ENCODE measurements at places on chromosomes 7 and 10.
A peak's percentile ranks its signal among the peaks of the same experiment; 100 is the strongest.

DNA sequence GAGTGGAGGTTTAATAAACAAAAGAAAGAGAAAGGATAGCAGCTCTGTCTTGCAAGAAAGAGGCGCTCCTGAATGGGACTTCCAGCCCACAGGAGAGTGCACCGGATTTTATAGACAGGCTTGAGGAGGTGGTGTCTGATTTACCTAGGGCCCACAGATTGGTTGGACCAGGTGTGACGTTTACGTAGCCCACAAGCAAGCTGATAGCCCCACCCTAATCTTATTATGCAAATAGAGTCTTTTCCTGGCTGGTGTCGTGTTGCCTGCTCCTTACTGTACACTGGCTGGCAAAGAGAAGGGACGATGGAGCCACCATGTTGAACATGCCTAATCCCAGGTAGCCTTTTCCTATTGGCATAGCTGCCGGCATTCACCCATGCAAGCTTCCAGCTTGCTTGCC, 319.7 kb upstream of the POM121L12 start:
- DNase-seq, result no peak

GRCh38 chr7:140674899-140675701, 2.4 kb downstream of the ADCK2 start:
- DNase-seq, result no peak

DNA sequence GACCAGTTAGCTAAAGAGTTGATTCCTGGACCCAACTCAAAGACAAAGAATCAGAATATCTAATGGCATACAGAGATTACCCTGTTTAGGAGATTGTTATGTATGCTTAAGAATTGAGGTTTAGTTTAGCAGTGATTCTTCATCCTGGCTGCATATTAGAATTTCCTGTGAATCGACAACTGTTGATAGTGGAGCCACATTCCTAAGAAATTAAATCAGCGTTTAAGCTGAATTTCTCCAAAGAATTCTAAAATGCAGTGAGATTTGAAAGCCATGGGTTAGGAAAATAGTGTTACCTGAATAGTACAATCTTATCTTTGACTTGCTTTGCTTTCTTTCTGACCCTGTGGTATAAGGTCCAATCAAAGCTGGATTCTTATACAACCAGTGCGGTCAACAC, 16.4 kb upstream of the FERD3L start:
- DNase-seq, result no peak

- no peak for DNase-seq
Measured at GRCh38 chr7:121262221-121262620, 66.6 kb upstream of the WNT16 start.

DNA sequence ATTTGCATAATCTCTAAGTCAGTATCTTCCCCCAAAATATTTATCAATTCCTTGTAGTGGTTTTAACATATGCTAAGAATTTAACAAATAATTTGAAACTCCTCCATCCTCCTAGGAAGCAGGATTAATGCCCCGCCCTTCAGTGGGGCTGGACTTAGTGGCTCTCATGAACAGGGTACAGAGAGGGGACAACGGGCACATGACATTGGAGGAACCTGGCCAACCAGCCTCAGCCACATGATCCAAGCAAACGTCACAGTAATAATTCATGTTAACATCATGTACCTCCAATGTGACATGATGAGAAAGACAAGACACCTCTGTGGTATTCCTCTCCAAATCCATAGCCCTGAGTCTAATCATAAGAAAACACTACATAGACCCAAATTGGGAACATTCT, 50.5 kb downstream of the NUDCD3 start:
- DNase-seq, result no peak

GRCh38 chr10:114518401-114519305, 114.4 kb upstream of the AFAP1L2 start:
- DNase-seq, result no peak

DNA sequence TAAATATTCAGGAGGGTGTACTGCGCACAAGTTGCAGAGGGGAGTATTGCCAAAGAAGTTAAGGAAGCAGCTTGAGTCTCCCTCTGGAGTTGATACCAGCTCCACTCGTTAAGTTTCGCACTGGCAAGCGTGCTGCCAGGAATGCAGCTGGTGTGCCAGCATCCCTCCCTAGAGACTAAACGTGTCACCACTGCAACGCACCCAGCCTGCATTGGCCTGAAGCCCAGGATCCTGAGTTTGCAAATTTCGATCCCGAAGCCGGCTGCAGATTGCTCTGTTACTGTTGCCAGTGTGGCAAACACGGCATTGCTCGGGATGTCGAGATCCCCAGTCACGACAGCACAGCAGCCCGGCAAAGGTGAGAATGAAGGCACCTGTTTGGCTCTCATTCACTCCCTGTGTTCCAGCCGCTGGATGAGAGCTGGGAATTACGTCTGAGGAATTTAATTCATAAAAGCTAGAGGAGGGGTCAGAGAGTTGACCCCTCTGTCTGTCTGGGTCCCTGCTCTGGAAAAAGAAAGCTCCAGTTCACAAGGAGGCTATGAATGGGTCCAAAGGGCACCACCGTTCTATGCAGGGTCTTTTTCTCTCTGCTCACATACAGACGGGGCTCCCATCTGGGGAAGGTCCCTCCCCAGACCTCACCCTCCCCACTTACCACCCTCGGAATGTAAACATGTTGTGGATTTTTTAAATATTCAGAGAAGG, 61.0 kb downstream of the NRP1 start:
- no peak for DNase-seq

DNA sequence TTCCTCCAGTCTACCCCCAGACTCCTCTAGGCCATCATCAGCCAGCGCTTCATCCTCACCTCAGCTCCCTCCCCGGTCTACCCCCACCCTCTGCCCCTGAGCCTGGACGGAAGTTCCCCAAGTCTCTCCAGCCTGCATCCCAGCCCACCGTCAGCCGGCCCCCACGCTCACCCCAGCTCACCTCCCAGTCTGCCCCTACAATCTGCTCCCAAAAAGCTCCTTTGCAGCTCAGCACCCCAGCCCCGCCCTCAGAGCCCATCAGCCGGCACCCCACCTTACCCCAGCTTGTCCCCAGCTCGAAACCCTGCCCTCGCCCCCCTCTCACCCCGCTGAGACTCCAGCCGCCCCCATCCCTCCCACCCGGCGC, 322 bp upstream of the RAMP3 start:
- no peak for DNase-seq

GRCh38 chr10:71225291-71226058, 13.1 kb downstream of the UNC5B start:
- DNase-seq, result peak; percentile 15

GRCh38 chr10:30270247-30270646, 78.8 kb downstream of the MTPAP start:
- DNase-seq, result no peak

DNA sequence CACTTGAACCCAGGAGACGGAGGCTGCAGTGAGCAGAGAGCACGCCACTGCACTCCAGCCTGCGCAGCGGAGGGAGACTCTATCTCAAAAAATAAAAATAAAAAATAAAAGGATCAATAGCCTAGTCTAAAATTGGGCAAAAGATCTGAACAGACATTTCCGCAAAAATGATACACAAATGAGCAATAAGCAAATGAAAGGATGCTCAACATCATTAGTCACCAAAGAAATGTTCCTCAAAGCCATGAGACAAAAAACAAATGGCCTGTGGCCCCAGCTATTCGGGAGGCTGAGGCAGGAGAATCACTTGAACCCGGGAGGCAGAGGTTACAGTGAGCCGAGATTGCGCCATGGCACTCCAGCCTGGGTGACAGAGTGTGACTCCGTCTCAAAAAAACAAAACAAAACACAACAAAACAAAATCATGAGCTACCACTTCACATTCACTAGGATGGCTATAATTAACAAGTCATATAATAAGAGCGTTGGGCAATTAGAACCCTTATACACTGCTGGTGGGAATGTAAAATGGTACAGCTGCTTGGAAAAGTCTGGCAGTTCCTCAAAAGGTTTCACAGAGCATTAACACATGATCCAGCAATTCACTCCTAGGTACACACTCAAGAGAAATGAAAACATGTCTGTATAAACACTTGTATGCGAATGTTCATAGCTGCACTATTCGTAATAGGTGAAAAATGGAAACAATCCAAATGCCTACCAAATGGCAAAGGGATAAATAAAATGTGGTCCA, 3.1 kb downstream of the DAGLB start:
- no peak for DNase-seq

- no peak for DNase-seq
Measured at GRCh38 chr10:131580076-131580652, 268.6 kb upstream of the TCERG1L start.

DNA sequence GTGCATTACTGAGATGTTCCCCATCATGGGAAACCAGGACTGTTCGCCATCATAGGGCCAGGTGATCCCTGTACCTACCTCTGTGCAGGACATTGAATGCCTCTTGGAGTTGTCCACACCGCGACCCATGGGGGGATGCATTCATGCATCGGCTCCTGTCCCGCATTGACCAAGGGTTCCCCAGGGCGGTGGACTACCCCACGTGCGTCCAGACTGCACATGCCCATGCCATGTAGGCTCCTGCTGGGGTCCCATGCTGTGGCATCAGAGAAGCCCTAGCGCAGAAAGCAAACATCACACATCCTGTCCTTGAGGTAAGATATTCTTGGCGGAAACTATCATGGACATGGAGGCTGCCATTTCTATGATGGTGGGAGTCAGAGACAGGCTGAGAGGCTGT, 121.6 kb upstream of the UNC5B start:
- DNase-seq, result no peak

GRCh38 chr7:92794391-92794790, 42.0 kb downstream of the CDK6 start:
- DNase-seq, result no peak

DNA sequence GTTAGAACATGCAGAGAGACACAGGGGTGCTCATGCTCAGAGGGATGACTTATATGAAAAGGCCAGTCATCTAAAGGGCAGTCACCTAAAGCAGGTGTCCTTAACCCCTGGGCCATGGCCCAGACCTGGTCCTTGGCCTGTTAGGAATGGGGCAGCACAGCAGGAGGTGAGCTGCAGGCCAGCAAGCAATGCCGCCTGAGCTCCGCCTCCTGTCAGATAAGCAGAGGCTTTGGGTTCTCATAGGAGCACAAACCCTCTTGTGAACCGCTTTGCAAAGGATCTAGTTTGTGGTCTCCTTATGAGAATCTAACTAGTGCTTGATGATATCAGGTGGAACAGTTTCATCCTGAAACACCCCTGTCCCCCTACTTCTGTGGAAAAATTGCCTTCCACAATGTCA, 14.5 kb downstream of the ANKRD7 start:
- DNase-seq, result no peak

GRCh38 chr7:33087356-33087755, 21.8 kb downstream of the RP9 start:
- DNase-seq, result no peak

DNA sequence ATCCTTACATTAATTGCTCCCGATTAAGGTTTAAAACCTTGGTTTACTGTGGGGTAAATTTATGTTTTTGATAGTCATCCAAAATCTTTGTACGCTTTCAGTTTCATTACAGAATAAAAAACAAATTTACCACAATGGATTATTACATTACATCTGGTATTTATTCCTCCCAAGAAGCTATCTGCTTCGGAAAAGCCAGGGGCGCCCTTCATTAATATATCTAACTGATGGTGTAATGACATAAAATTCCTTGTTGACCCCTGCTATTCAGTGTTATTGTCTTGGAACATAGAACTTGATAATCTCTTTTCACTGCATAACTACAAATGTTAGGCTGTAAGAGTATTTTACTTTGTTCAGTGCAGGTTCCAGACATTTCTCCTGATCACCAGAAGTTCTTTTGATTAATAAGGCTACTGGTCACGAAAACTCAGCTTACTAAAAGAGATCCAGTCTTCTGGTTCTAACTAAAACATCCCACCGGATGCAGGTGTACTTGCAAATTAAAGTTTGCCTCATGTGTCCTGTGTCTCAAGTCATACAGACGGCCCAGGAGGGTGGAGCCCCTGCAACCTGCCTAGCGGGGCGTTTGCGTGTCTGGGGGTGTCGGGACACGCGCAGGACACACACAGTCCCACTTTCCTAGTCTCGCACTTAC, 581 bp upstream of the GLCCI1 start:
- DNase-seq, result no peak

DNA sequence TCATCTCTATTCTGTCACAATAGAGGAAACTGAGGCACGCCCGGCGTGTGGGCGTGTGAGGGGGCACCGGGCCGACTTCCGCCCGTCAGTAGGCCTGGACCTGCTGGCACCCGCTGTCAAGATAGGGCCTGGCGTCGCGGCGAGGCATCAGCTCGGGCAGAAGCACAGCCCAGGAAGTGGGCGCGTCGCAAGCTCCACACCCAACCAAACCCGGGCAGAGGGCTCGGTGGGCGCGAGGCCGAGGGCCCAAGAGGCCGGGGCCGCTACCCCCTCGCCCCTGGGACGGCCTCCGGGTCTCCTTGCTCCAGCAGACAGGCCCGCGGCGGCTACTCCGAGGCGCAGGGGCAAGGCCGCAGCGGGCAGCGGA, 91.2 kb downstream of the SPAG6 start:
- DNase-seq, result no peak

DNA sequence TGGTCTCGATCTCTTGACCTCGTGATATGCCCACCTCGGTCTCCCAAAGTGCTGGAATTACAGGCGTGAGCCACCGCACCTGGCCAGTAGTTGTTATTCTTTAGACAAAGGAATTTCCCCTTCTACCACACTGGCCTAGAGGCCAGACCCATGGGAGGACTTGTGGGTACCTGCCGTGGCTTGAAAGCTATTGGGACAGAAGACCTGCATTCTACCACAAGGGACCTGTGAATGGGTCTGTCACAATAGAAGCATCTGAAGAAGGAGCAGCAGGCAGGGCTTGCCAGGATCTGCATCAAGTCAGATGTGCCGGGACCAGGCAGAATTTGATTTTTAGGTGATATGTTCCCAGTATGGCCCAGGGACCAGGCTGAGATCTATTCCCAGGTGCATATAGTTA, 356.9 kb downstream of the FGFR2 start:
- DNase-seq, result no peak

- DNase-seq, result no peak
Measured at GRCh38 chr7:128100225-128100948, 69.2 kb upstream of the LRRC4 start.

DNA sequence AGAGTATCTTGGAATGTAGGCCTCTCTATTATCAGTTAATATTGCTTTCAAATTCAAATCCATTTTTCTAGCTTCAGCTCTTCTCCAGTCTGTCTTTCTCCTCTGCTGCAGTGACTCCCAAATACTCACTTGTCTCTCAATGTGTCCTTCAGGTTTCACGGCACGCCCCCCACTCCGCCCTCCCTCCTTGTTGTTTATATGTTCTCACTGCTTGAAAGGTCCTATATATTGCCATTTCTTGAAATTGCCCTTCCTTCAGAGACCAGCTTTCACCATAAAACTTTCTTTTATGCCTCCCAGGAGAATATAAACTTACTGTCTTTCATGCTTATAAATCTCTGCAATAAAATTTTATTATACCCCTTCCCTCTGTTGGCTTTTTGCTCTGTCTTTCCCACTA, 668.2 kb downstream of the CCSER2 start:
- DNase-seq, result no peak

Measured in 8988T (cell line).